Right cardiac atrium (tissue), 5 donors: ENCODE measurements at places on chromosomes 1 and 21. TPM values are rescaled to one million over a fixed set of nuclear protein-coding genes. Genes with fewer than 3 reads are reported as not detected.

Gene SLFNL1
- 0.16 TPM for polyA plus RNA-seq

DNA sequence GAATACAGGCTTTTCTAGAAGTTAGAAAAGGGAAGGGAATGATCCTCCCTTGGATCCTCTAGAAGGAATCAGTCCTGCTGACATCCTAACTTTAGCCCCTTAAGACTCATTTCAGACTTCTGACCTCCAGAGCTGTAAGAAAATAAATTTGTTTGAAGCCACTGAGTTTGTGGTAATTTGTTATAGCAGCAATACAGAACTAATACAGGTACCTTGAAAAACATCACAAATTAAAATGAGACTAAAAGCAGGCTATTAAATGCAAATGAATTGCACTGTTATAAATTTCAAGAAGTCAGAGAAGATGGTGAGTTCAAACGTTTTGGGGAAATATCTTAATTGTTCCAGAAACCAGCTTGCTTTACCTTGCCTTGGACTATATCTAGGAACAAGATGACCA is 6.3 kb downstream of the LCA5L start:
- no peak for DNase-seq

DNA sequence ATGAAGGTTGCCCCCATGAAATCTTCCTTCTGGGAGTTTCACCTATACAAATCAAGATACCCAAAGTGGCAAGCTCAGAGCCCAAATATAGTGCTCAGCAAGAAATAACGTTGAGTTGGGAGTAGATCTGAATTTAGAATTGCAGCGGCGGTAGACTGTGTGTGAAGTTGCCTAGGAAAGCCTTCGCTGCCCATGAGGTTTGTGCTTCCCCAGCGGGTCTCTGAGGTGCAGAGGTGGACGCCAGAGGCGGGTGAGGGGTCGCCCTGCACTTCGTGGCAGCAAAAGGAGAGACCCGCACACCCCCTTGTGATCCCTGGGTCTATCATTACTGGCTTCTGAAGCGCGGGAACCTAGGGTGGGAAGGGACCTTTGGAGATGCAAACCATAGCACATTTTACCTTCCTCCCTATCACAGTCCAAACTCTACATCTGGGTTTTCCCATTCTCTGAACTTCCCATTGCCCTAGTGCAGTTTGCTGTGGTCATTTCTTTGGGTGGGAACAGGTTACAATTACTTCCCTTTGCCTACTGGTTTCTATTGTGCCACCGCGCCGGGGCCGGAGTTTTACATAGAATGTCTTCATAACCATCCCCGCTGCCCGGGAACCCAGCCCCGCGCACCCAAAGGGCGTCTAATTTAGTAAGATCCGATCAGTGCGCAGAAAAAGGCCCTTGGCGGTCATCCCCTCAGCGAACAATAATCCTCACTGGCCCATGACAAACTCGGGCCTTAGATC is 5.2 kb downstream of the TBX15 start:
- no peak for DNase-seq

- no peak for DNase-seq
These were observed 36.1 kb downstream of the PHC2 start for GRCh38 chr1:33394770-33395169.
